NCI-H1105 treated with DMSO at 0.1 percent for 48 hours (cell line): ENCODE measurements at places on chromosomes 7 and 10.

- DNase-seq, result no peak
These were observed 448.8 kb downstream of the GRM8 start for GRCh38 chr7:126803990-126804389.

DNA sequence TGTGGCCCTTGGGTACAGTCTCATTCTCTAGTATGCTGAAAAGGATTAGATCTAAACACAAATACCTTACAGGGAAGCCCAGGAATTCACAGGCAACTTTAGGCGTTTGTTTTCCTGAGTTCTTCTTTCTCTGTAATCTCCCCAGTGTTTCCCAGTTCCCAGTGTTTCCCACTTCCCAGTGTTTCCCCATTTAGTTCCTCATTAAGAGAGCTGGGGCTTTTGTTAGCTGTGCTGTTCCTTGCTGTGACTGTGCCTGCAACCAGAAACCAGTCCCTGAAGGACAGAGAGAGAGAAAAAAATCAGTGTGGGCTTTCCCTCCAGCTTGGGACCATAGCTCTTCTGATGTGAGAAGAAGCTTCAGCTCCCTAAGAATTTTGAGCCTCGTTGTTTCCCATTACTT, 802.9 kb upstream of the COBL start:
- DNase-seq, result no peak

- DNase-seq, result no peak
These were observed 147.6 kb upstream of the AOAH start for GRCh38 chr7:36871863-36872262.

GRCh38 chr7:102429141-102429899, 4.1 kb upstream of the ORAI2 start:
- DNase-seq, result no peak

GRCh38 chr7:82098414-82098813, 328.6 kb upstream of the HGF start:
- DNase-seq, result no peak

DNA sequence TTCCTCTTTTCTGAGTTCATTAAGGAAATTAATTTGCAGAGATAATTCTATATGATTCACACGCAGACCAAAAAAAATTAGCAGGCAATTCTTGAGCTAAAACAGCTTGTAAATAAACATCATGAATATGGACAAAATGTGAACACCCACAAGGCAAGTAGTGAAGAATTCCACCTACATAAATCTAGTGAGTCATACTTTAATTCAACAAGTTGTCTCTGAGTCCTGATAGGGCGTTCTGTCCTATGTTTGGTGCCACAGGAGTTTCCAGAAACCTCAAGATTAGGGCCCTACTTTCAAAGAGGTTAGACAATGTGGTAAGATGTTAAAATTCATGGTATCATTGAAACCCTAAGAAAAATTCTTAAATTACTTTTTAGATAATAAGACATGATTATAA, 122.3 kb downstream of the SGMS1 start:
- DNase-seq, result no peak

DNA sequence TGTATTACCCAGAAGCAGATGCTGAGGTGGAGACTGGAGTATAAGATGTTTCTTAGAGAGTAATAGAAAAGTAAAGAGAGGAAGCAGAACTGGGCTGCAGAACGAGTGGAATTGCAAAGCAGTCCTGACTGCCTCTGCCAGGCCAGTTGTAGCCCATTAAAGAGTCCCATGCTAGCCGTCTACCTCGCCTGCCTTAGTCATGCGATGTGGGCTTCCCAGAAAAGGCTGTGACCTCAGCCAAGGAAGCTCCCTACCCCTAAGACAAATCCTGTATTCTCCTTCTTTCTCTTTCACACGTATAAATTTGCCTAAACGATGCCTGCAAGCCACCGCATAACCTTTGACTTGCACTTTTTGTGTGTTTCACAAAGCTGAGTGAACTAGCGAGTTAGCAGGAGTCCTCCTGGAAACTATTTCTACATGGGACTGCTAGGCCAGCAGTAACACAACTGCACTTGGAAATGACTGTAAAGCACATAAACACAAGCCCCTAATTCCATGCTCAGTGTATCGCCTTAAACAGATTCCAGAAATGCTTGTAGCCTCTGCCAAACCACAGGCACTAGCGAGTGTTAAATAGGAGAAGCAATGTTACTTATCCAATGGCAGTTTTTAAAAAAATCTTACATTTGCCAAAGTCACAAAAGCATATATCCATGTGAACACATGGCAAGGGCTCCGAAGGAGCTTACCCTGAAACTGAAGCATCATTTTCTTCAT, 47.4 kb upstream of the GNAI1 start:
- DNase-seq, result no peak
